IMR-90 (cell line): ENCODE measurements at places on chromosomes 16 and 17. TPM values are rescaled to one million over a fixed set of nuclear protein-coding genes. Genes with fewer than 3 reads are reported as not detected.
A peak's percentile ranks its signal among the peaks of the same experiment; 100 is the strongest.

DNA sequence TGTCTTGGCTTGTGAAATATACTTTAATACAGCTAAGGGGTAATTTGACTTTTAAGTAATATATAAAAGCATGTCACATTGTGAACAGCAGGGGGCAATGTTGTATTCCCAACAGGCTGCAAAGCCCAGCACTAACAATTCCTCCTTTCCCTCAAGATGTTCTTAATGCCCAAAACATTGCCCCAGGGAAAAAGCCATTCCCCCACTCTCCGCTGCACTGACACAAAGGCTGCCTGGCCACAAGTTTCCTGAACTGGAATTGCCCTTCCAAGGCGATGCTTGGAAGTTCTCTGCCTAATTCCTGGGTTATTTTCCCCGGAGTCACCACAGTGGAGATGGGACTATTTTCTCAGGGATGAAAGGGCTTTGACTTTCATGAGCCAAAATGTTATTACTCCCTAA lies 27.2 kb downstream of the CLEC16A start:
- H3K27me3 ChIP-seq, result no peaks in the 10 kb centered on the region
- peak; percentile 92 for DNase-seq
- H3K4me1 ChIP-seq, result peaks cover 17% of the 10 kb centered on the region
- peaks cover 13% of the 10 kb centered on the region for H3K36me3 ChIP-seq
- H3K27ac ChIP-seq, result peak overlapping the region; percentile 85

GRCh38 chr17:13182450-13182849 lies 164.6 kb upstream of the ELAC2 start:
- no peaks in the 10 kb centered on the region for H3K36me3 ChIP-seq
- H3K4me1 ChIP-seq, result no peaks in the 10 kb centered on the region
- no peak for DNase-seq
- no peaks in the 10 kb centered on the region for H3K27me3 ChIP-seq
- H3K4me3 ChIP-seq, result no peak overlapping the region

DNA sequence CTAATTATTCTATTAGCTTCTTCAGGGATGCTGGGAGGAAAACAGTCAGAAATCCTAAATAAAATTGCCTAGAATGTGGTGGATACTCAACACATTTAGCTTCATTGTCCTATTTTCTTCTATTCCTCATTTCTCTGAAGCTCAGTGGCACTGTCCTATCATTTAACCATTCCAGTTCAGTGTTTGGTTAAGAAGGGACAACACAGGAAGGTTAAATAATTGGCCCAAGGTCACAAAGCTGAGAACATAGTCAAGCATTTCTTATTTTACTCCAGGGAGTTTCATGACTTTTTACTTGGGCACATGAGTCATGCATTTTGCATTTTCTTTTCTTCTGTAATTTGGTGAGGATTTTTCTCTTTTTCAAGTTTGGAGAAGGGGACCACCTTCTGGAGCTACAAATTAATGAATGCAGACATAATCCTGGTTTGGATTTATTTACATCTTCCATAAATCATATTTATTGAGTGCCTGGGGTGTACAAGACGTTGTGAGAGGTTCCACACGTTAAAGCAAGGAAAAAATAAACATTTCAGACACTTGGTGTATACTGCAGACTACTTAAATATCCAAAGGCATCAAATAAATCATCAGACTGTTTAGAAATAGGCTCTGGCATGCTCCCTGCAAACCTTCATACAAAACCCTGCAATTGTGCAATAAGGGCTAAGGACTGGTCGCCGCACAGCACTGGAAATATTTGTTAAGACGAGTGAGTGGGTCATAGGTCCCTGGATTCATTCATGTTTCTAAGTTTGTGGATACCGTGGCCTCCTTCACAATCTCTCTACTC lies 263.9 kb downstream of the MAF start:
- H3K4me1 ChIP-seq, result no peaks in the 10 kb centered on the region
- H3K4me3 ChIP-seq, result no peak overlapping the region
- DNase-seq, result no peak
- no peak overlapping the region for H3K27ac ChIP-seq
- no peaks in the 10 kb centered on the region for H3K27me3 ChIP-seq

- H3K36me3 ChIP-seq, result no peaks in the 10 kb centered on the region
- peak; percentile 23 for DNase-seq
- peaks cover 12% of the 10 kb centered on the region for H3K4me1 ChIP-seq
- no peak overlapping the region for H3K4me3 ChIP-seq
These were observed 107.9 kb upstream of the ZNF469 start for GRCh38 chr16:88274847-88275246.

The LPO gene
- total RNA-seq, result not detected in 2 replicates

GRCh38 chr17:2735896-2736295 lies 13.6 kb downstream of the CCDC92B start:
- no peaks in the 10 kb centered on the region for H3K4me1 ChIP-seq
- peaks cover 8% of the 10 kb centered on the region; the same call in 1 of the 2 replicates for H3K27me3 ChIP-seq
- no peak for DNase-seq
- no peaks in the 10 kb centered on the region for H3K36me3 ChIP-seq

GRCh38 chr17:68325961-68326360 lies 34.7 kb downstream of the ARSG start:
- H3K4me1 ChIP-seq, result no peaks in the 10 kb centered on the region
- no peaks in the 10 kb centered on the region for H3K36me3 ChIP-seq
- DNase-seq, result no peak
- H3K4me3 ChIP-seq, result no peak overlapping the region
- no peak overlapping the region for H3K27ac ChIP-seq
- H3K27me3 ChIP-seq, result 0 out of 2 replicates have a peak, but pooled peaks cover 2% of the 10 kb centered on the region

- H3K27me3 ChIP-seq, result no peaks in the 10 kb centered on the region
- no peak for DNase-seq
- H3K4me3 ChIP-seq, result no peak overlapping the region
- H3K27ac ChIP-seq, result peak overlapping the region; percentile 23; the same call in 1 of the 2 replicates
- peaks cover 10% of the 10 kb centered on the region for H3K4me1 ChIP-seq
- peaks cover 23% of the 10 kb centered on the region for H3K36me3 ChIP-seq
These were observed 19.0 kb downstream of the SLC7A6 start for GRCh38 chr16:68283346-68283745.

The SPNS3 gene
- total RNA-seq, result 0.18 TPM in 1 of 2 replicates, not detected in the other

GRCh38 chr17:79392598-79392997 lies 218.3 kb downstream of the RBFOX3 start:
- no peak overlapping the region for H3K4me3 ChIP-seq
- DNase-seq, result no peak

The SOX15 gene
- total RNA-seq, result 0.18 and 0.28 TPM in 2 replicates

GRCh38 chr17:59804901-59805465 lies 87.8 kb downstream of the TUBD1 start:
- H3K36me3 ChIP-seq, result 0 out of 2 replicates have a peak, but pooled peaks cover under 1% of the 10 kb centered on the region
- DNase-seq, result no peak
- H3K27me3 ChIP-seq, result no peaks in the 10 kb centered on the region
- peak overlapping the region; percentile 37; the same call in 1 of the 2 replicates for H3K4me3 ChIP-seq

The CD300LB gene
- total RNA-seq, result not detected in 2 replicates

The TBKBP1 gene
- total RNA-seq, result 3.4 and 3.6 TPM in 2 replicates

The PRSS22 gene
- total RNA-seq, result not detected in 2 replicates

- peaks cover 18% of the 10 kb centered on the region for H3K4me1 ChIP-seq
- H3K27me3 ChIP-seq, result no peaks in the 10 kb centered on the region; the same call in 1 of the 2 replicates
- no peak overlapping the region for H3K27ac ChIP-seq
- no peak for DNase-seq
These were observed 15.4 kb downstream of the CD7 start for GRCh38 chr17:82301916-82302567.

DNA sequence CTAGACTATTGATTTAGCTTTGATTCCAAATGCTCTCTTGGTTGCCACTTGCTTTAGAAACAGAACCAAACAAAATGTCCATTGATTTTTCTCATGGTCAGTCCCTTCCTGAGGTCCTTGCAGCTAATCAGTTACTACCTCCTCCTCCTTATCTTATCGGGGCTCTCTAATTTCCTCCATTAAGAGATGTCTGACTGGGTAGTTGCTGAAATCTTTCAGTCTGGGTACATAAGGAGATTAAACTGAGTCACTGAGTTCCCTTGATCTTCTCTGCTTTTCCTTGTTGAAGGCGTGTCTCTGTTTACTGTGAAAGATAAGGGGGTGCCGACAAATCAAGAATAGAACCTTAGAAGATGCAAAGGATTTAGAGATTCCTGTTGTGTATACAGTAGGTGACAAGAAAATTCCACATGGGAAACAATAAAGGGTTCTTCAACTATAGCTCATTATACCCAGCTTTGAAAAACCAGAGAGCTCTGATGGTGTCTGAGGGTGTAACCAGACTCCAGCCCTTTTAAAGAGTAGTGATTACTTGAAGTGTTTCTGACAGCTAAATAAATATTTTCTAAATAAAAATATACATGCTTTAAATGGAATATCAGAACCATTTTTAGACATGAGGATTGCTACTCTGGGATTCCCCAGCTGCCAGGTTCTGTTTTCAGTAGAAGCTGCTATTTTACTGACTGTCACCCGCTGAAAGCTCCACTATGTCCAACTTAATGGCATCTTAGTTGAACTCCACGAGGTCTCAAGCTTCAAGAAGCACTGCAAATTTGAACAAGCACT lies 791.3 kb upstream of the SOX9 start:
- no peak for DNase-seq
- no peak overlapping the region for H3K4me3 ChIP-seq
- H3K27ac ChIP-seq, result no peak overlapping the region
- H3K27me3 ChIP-seq, result no peaks in the 10 kb centered on the region

DNA sequence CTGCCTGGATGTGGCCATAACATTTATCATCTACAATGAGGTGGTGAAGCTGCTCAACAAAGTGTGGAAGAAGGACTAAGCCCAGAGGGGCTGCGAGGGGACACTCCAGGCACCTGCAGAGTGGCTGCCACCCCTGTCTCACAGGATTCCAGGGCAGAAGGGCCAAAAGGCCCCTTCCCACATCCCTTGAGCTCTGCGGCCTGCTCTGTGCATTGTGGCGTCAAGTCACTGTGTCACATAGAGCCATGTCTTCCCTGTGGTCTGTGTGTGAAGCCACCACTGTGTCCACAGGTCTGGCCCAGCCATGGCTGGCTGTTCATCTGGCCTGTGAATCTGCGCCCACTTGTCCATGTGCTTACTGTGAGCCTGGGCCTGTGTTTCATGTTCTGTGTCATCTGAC lies 1714.6 kb downstream of the TP53TG3F start:
- H3K27me3 ChIP-seq, result no peaks in the 10 kb centered on the region
- DNase-seq, result no peak
- no peaks in the 10 kb centered on the region for H3K36me3 ChIP-seq
- H3K4me1 ChIP-seq, result no peaks in the 10 kb centered on the region
- H3K27ac ChIP-seq, result no peak overlapping the region
- H3K4me3 ChIP-seq, result no peak overlapping the region

The KCNH4 gene
- total RNA-seq, result not detected in 2 replicates

DNA sequence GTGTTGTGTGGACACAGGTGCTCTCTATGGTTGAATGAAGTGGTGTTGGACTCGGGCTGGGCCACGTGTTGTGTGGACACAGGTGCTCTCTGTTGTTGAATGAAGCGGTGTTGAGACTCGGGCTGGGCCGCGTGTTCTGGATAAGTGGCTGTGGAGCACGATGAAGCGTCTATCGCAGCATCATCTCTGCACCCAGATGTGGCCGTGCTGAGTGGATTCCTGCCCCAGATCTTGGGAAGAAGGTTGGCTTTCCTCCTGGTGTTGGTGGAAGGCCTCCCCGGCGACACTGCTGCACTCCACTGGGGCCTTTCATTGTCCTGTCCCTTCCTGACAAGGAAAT lies 69.1 kb downstream of the RPTOR start:
- H3K27me3 ChIP-seq, result no peaks in the 10 kb centered on the region
- H3K4me1 ChIP-seq, result no peaks in the 10 kb centered on the region
- no peaks in the 10 kb centered on the region for H3K36me3 ChIP-seq

DNA sequence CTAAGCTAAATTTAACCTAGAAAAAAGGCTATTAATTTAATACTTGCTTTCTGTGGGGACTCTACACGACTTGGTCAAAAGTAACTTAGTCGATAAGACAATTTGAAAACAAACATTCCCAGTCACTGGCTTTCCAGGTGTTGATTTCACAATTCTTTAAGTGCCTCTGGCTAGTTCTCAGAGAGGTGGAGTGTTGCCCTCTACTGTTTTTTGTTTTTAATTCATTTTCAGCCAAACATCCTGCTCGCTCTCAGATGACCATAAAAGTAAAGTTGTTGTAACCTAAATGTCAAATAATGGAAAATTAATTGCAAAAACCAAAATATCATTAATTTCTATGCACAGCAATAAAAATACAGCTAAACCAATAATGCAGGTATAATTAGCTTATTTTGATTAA lies 107.1 kb downstream of the MYO1D start:
- no peak overlapping the region for H3K4me3 ChIP-seq
- H3K4me1 ChIP-seq, result no peaks in the 10 kb centered on the region
- H3K36me3 ChIP-seq, result no peaks in the 10 kb centered on the region
- H3K27ac ChIP-seq, result no peak overlapping the region

DNA sequence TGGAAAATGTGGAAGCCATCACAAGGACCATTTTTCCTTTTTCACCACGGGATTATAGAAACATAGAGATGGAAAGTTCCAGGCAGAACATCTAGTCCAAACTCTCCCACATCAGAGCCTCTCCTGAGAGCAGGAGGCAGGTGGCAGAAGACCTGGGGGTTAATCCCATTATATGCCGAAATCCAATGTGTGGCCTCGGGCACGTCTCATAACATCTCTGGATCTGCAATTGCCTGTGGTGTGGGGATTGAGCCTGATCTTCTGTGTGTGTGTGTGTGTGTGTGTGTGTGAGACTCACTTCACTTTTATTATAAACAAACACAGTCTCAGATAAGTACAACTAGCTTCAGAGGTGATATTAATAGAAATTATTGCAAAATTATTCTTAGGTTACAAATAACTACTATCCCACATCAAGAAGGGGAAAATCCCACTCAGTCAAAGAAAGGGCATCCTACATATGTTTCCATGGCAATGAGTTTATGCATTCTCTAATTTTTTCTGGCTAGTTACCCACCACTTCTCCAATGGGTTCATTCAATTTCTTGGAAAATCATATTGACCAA lies 199.1 kb downstream of the FOXL1 start:
- no peak overlapping the region for H3K4me3 ChIP-seq
- H3K27me3 ChIP-seq, result peaks cover 18% of the 10 kb centered on the region
- H3K27ac ChIP-seq, result no peak overlapping the region
- DNase-seq, result peak; percentile 66
- H3K36me3 ChIP-seq, result no peaks in the 10 kb centered on the region

DNA sequence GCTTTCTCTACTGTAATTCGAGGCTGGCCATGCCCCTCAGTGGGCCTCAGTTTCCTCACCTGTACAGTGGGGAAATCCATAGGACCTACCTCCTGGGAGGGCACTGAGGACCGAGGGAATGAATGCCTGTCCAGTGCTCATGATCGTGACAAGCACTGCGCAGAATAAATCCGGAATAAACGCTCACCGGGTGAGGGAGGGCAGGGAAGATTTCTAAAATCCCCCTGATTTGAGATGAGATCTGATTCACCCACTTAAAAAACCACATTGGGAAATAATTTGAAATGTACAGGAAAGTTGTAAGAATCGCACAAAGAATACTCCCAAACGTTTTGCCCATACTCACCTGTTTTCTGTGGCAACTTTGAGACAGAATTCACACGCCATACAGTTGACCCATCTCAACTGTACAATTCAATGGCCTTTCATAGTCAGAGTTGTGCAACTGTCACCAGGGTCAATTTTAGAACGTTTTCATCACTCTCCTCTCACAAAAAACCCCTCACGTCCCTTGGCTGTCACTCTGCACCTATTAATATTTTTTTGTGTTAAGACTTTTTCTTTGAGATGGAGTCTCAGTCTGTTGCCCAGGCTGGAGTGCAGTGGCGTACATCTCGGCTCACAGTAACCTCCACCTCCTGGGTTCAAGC lies 49.8 kb downstream of the IRF8 start:
- H3K4me1 ChIP-seq, result no peaks in the 10 kb centered on the region
- H3K4me3 ChIP-seq, result no peak overlapping the region
- no peak for DNase-seq
- no peaks in the 10 kb centered on the region for H3K36me3 ChIP-seq
- no peak overlapping the region for H3K27ac ChIP-seq
- peaks cover 87% of the 10 kb centered on the region for H3K27me3 ChIP-seq

The CARD14 gene
- not detected in 2 replicates for total RNA-seq

- peaks cover 42% of the 10 kb centered on the region for H3K36me3 ChIP-seq
- no peak overlapping the region for H3K27ac ChIP-seq
- no peaks in the 10 kb centered on the region for H3K4me1 ChIP-seq
- no peak overlapping the region for H3K4me3 ChIP-seq
- H3K27me3 ChIP-seq, result no peaks in the 10 kb centered on the region
These were observed 18.6 kb downstream of the COG7 start for GRCh38 chr16:23434380-23434779.

The MAZ gene
- 113 and 127 TPM in 2 replicates for total RNA-seq
